ENCODE measurements at places on chromosomes 4 and X. TPM values are rescaled to one million over a fixed set of nuclear protein-coding genes. Genes with fewer than 3 reads are reported as not detected.

- no peak for DNase-seq
Measured at GRCh38 chr4:174304664-174305063, 21.0 kb downstream of the CEP44 start.

DNA sequence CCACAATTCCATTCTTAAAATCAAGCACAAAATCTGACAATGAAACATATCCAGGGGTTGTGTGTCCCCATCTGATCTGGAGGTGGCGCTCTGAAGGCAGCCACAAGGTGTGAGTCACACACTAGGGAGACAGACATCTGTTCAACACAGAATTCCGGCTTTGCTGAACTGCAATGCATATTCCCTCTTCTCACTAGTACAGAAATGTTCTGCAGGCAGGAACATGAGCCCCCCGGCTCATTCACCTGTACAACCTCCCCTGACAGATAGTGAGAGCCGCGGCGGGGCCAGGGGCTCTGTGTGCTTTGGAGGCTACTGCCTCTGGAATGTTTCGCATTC, 41.9 kb downstream of the WDR1 start:
- no peak for DNase-seq

GRCh38 chrX:81082649-81083048, 119.1 kb downstream of the HMGN5 start:
- DNase-seq: no peak

The FAM133A gene
- 0.07 TPM for total RNA-seq

The MID2 gene
- total RNA-seq: 20.1 TPM

The TEX13B gene
- total RNA-seq: not detected

- DNase-seq: no peak
Measured at GRCh38 chr4:26459756-26460530, 30.3 kb downstream of the CCKAR start.

GRCh38 chrX:107567370-107567769, 60.9 kb upstream of the PRPS1 start:
- DNase-seq: no peak

The MAGEA9 gene
- total RNA-seq: not detected

GRCh38 chrX:152619897-152620296, 17.8 kb upstream of the GABRQ start:
- DNase-seq: no peak

The PROM1 gene
- total RNA-seq: 3.9 TPM

DNA sequence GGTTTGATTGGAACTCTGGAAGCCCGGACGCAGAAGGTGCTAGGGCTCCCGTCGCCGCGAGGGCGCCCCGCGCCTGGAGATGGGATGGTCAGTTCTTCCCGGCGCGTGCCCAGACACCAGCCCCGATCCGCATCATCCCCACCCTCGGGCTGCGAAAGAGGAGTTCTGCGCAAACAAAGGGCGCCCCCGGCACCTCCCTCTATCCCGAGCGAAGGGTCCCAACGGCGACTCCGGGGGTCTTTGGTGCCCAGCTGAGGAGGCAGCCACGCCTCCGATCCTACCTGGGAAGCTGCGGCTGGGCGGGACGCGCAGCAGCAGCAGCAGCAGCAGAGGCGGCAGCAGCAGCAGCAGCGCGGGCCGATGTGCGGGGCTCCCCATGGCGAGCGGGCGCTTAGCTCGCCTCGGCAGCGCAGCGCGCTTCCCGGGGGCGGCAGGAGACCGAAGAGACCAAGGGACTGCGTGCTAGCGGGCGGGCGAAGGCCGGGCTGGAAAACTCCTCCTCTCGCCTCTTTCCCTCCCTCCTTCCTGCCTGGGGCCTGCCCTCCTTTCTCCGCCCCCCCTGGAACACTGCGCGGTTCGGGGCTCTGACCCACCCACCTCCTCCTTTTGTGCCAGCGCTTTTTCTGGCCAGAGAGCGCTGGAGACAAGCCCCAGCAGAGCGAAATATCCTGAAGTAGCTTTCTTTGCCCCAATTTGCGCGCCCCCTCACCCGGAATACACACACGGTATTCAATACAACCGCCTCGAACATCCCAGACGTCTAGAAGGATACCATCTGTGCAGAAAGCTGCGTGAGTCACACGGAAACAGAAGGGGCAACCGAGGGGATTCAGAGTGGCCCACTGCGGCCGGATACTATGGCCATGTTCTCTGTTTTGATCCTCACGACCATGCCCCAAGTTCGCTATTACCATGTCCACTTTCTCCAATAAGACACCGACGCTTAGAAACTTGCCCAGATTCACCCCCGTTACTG, at the start of gene SRPX:
TSS of gene SRPX (minus strand) at position 457 of the 976 bp plus-strand sequence. CDS start at position 378, 79 bp downstream.
- peak; percentile 75 for DNase-seq

The CT45A1 gene
- not detected for total RNA-seq

The RNF128 gene
- 17.0 TPM for total RNA-seq
